Spinal cord (tissue), 10 donors: ENCODE measurements at places on chromosomes 2 and 18. TPM values are rescaled to one million over a fixed set of nuclear protein-coding genes. Genes with fewer than 3 reads are reported as not detected.

DNA sequence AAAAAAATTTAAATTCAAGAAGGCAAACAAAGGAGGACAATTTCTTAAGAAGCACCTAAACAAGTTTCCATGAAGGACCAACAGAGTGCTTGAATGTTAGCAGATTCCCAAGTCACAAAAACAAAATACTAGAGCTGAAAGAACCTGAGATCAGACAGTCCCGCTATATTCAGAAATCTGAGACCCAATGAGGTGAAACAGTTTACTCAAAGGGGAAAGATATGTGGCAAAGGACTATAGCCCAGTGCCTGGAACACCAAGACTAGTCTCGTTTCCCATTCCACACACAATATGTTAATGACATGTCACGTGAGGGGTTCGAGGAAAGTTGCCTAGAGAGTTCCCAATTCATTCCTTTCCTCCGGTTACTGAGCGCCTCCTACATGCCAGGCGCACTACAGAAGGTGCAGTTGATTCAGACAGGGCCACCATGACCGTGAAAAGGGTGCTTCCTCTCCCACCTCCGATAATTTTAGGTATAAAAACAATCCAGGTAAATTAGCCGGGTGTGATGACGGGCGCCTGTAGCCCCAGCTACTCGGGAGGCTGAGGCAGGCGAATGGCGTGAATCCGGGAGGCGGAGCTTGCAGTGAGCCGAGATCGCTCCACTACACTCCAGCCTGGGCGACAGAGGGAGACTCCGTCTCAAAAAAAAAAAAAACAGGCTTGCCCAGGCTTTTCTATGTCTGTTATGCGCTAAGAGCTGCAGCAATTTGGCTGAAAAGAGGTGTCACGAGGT, 617 bp downstream of the SRBD1 start:
- no peaks in the 10 kb centered on the region for H3K4me1 ChIP-seq
- H3K4me3 ChIP-seq: peak overlapping the region; percentile 61
- no peaks in the 10 kb centered on the region for H3K36me3 ChIP-seq
- DNase-seq: peak; percentile 61
- peak overlapping the region; percentile 74 for H3K27ac ChIP-seq

GRCh38 chr18:63317982-63318888, 1.3 kb downstream of the BCL2 start:
- H3K4me3 ChIP-seq: peak overlapping the region; percentile 90
- H3K27me3 ChIP-seq: no peaks in the 10 kb centered on the region
- peaks cover 18% of the 10 kb centered on the region for H3K4me1 ChIP-seq
- no peaks in the 10 kb centered on the region for H3K36me3 ChIP-seq
- DNase-seq: peak; percentile 76

GRCh38 chr2:158748926-158749590, 46.1 kb upstream of the DAPL1 start:
- peaks cover 20% of the 10 kb centered on the region for H3K4me1 ChIP-seq
- DNase-seq: no peak
- H3K27me3 ChIP-seq: no peaks in the 10 kb centered on the region
- no peaks in the 10 kb centered on the region for H3K36me3 ChIP-seq
- no peak overlapping the region for H3K27ac ChIP-seq

DNA sequence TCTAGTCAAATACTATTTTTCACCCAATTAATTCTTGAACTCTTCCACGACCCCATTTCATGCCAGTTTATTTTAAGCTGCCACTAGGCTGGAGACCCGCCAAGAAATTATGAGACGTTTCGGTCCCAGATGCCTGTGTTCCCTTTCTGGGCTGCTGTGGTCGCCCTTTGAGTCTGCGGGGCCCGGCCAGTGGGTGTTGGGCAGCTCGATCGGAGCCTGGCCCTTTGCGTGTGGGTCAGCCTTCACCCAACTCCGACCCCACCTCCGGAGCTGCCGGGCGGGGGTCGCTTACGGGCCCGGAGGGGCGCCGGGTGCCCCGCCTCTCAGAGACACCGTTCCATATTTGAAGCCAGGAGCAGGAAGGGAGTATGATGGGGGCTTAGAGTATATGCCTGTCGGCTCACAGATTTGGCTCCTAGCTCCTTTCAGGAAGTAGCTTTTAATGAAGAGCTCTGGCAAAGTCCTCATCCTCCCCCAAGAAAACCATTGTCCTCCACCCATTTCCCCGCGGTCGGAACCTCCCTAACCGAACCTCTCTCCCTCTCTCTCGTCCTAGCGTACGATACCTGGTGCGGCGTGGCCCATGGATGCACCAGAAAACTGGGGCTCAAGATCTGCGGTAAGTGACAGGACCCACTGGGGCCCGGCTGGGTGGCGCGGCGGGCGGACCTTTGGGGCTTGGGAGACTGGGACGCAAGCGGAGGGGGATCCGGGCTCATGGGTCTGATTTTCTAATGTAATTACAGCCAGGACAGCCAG, 5.0 kb downstream of the GAD1 start:
- H3K27me3 ChIP-seq: peaks cover 80% of the 10 kb centered on the region
- H3K27ac ChIP-seq: no peak overlapping the region
- peaks cover 70% of the 10 kb centered on the region for H3K4me1 ChIP-seq

- no peak overlapping the region for H3K27ac ChIP-seq
- H3K4me1 ChIP-seq: no peaks in the 10 kb centered on the region
- H3K4me3 ChIP-seq: no peak overlapping the region
- no peaks in the 10 kb centered on the region for H3K36me3 ChIP-seq
- no peaks in the 10 kb centered on the region for H3K27me3 ChIP-seq
Observed at GRCh38 chr2:146868051-146868450, 976.8 kb upstream of the ACVR2A start.

BOD1L2 gene
- total RNA-seq: not detected

PLEK gene
- 12.3 TPM for total RNA-seq
